Esophagus squamous epithelium (tissue), 5 donors: ENCODE measurements at places on chromosomes 2 and 18. TPM values are rescaled to one million over a fixed set of nuclear protein-coding genes. Genes with fewer than 3 reads are reported as not detected.

LYPD6B gene
- 6.6 TPM for total RNA-seq

DNA sequence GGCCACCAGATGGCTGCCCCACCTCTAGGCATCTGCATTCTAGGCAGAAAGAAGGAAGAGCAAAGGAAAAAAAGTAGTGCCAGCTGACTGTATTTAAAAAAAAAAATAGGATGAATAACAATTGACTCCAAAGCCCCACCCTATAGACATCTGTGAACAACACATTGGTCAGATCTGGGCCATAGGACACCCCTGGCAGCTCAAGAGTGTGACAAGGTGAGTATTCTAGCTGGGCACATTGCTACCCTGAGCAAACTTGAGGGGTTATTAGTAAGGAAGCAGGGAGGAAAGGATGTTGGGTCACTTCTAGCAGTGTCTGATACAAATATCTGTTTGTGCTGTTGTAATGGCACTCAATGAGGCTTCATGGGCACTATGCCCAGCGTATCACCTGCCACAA lies 58.6 kb upstream of the NPAS2 start:
- H3K36me3 ChIP-seq = no peaks in the 10 kb centered on the region
- peaks cover 10% of the 10 kb centered on the region for H3K4me1 ChIP-seq
- no peaks in the 10 kb centered on the region for H3K27me3 ChIP-seq
- H3K27ac ChIP-seq = no peak overlapping the region

CD207 gene
- 0.35 TPM for total RNA-seq

DNA sequence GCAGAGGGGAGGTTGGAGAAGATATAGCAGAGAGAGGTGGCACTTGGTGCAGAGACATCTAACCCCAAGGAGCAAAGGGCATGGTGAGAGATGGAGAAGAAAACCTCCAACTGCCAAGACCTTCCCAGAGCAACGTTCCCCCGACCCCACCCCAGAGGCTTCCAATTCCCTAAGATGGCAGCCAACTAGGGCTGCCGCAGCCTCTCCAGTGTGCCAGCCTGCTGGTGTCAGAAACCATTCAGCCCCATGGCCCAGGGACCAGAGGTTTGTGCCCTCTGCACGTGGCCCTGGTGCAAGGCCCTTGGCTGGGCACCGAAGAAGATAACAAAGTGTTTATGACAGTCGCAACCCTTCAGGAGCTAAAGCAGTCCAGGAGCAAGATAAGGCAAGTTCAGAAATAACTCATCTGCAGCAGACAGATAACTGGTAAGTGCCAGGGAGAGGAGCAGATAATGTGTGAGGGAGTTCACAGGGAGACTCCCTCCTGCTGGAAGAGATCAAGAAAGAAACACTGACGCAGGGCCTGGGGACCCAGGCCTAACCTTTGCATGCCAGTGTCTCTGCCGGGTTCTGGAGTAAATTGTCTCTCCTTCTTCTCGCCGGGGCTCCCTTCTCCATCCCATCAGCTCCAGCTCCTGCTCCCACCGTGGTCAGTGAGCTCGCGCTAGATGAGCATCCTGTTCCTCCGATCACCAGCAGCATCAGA lies 66.1 kb upstream of the ID2 start:
- H3K36me3 ChIP-seq = no peaks in the 10 kb centered on the region
- H3K4me3 ChIP-seq = no peak overlapping the region
- H3K27ac ChIP-seq = no peak overlapping the region
- no peak for DNase-seq
- no peaks in the 10 kb centered on the region for H3K27me3 ChIP-seq
- no peaks in the 10 kb centered on the region for H3K4me1 ChIP-seq

CKAP2L gene
- total RNA-seq = 8.0 TPM

DNA sequence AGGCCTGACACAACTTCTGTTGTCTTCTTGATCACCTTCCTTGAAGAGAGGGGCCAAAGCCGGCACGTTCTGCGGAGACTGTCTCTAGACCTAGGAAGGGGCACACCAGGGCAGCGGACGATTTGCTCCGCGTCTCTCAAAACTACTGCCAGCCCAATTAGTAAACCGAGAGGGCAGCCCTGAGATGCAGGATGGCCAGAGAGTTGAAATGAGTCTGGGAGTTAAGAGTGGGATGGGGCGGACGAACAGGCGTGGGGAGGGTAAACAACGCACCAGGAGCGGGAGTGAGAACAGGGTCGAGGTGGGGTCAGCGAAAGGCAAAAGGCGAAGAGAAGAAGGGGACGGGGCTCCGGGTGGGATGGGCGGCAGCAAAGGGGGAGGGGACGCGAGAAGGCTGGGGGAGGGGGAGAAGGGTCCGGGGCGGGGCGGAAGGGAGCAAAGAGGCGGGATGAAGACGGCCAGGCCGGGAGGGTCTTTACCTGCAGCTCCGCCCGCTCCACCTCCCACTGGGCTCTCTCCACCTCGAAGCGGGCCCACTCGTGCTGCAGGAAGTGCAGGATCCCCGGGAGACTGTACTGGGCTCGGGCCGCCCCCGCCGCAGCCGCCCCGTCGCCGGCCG lies 476 bp downstream of the STRN start:
- no peaks in the 10 kb centered on the region for H3K36me3 ChIP-seq
- H3K27me3 ChIP-seq = no peaks in the 10 kb centered on the region
- peak overlapping the region; percentile 95 for H3K27ac ChIP-seq
- DNase-seq = peak; percentile 14

GRCh38 chr2:24877646-24878045 lies 42.4 kb downstream of the ADCY3 start:
- DNase-seq = no peak
- H3K4me3 ChIP-seq = no peak overlapping the region
- peaks cover 19% of the 10 kb centered on the region for H3K4me1 ChIP-seq

REG1B gene
- total RNA-seq = not detected

TMEM247 gene
- total RNA-seq = not detected

DNA sequence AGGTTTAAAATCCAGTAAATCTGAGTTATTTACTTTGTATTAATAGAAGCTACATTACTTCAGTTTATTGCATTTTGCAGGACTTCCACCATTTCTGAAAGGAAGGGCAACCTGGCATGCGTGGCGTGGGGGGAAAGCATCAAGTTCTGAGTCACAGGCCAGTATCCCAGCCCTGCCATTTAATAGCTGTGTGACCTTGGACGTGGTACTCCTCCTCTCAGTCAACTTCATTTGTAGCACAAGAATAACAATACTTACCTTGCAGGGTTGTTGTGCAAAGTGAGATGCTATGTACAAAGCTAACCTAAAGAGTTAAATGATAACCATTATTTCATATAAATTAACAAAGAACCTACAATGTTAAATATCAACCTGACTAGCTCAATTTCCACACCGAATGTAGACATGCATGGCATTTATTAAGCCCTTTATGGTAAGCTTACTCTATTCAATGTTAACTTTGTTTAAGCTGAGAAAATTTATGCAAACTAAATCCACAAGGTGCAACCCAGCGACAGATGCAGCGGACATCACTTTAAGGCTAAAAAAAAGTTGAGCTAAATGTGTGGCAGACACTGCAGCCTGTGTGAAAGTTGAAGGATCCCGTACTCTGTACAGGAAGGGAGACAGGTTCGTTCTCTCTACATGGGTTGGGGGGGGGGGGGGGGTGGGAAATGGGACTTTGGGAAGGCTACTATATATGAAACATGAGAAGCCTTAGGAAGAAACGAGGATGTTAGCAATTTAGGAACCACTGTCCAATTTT lies 17.2 kb upstream of the STPG4 start:
- peaks cover 75% of the 10 kb centered on the region for H3K4me1 ChIP-seq
- DNase-seq = no peak
- H3K36me3 ChIP-seq = peaks cover 4% of the 10 kb centered on the region
- H3K27ac ChIP-seq = no peak overlapping the region
- peak overlapping the region; percentile 9 for H3K4me3 ChIP-seq

DNA sequence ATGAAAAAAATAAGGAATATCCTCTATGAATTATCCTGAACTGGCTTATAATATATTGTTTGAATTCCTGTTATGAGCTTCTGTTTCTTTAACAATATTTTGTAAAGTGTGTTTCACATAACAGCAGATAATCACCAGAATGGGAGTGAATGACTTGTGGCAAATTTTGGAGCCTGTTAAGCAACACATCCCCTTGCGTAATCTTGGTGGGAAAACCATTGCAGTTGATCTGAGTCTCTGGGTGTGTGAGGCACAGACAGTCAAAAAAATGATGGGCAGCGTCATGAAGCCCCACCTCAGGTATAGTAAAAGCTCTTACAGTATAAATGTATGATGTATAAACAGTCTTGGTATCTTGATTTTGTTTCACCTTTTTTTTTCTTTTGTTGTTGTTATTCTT lies 5.9 kb downstream of the GEN1 start:
- no peak overlapping the region for H3K4me3 ChIP-seq
- H3K27me3 ChIP-seq = no peaks in the 10 kb centered on the region
- peaks cover 38% of the 10 kb centered on the region for H3K4me1 ChIP-seq

DNA sequence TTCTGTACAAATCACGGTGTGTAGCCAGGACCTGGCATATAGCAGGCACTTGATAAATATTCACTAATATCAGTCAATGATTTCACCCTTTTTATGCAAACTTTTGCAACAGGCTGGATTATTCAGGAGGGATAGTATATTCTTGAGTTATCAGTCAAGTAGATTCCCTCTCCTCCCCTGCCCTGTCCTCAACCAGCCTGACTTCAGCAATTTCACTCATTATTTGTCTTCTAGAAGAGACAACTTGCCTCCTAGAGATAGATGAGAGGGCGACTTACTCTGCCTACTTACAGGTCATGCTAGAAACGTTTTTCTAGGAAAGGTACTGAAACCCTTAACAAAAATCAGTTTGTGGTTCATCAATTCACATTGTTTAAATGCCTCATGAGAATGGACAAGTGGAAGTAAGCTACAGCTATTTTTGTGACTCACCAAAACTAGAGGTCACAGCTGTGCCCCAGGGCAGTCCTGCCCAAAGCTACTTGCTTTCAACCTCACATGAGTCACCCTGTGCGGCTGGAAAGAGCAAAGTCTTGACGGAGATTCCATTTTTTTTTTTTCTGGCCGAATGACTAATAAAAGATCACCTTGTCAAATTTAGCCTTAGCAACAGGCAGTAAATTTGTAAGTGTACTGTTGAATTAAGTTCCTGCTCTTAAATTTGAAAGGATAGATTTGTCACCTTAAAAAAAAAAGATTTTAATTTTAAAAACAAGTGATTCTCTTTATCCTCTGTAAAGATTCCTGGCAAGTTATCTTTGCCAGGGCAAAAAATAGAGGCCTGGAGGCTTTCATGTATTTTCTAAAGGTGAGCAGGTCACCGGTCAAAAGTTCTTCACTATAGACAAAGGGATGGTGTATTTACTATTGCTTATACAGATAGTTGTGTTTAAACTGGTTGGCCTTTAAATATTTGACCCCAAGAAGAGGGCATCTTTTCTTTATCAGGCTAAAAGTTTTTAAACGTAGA lies 109.0 kb upstream of the SLC35G4 start:
- no peaks in the 10 kb centered on the region for H3K27me3 ChIP-seq
- DNase-seq = no peak
- H3K36me3 ChIP-seq = no peaks in the 10 kb centered on the region
- H3K4me3 ChIP-seq = no peak overlapping the region
- H3K4me1 ChIP-seq = peaks cover 7% of the 10 kb centered on the region

TNFRSF11A gene
- total RNA-seq = 3.7 TPM

DNA sequence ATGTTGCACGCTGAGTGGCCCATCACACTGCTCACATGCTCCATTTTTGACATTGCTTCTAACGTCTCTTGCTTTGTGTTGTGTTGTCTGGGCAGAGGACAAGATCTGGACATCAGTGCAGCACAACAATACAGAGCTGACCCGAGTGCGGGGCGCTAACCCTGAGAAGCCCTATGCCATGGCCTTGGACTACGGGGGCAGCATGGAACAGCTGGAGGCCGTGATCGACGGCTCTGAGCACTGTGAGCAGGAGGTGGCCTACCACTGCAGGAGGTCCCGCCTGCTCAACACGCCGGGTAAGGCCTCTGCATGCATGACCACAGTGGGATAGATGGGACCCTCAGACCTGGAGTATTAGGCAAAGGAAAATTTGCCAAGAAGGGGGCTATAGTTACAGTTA lies 622.6 kb downstream of the CNTNAP5 start:
- DNase-seq = no peak
- H3K27ac ChIP-seq = no peak overlapping the region
- no peaks in the 10 kb centered on the region for H3K4me1 ChIP-seq
- no peaks in the 10 kb centered on the region for H3K36me3 ChIP-seq
- no peak overlapping the region for H3K4me3 ChIP-seq
- H3K27me3 ChIP-seq = no peaks in the 10 kb centered on the region

GCA gene
- total RNA-seq = 19.3 TPM

- no peak for DNase-seq
- peaks cover 80% of the 10 kb centered on the region for H3K27me3 ChIP-seq
- no peak overlapping the region for H3K4me3 ChIP-seq
- no peaks in the 10 kb centered on the region for H3K36me3 ChIP-seq
- no peak overlapping the region for H3K27ac ChIP-seq
Observed at GRCh38 chr2:174338671-174339560, 4.2 kb downstream of the SP9 start.

GRCh38 chr2:173210270-173211196 lies 134.9 kb downstream of the MAP3K20 start:
- H3K27me3 ChIP-seq = no peaks in the 10 kb centered on the region
- no peak overlapping the region for H3K4me3 ChIP-seq
- no peaks in the 10 kb centered on the region for H3K36me3 ChIP-seq
- peak overlapping the region; percentile 22 for H3K27ac ChIP-seq
- DNase-seq = peak; percentile 8
- H3K4me1 ChIP-seq = peaks cover 19% of the 10 kb centered on the region

DNA sequence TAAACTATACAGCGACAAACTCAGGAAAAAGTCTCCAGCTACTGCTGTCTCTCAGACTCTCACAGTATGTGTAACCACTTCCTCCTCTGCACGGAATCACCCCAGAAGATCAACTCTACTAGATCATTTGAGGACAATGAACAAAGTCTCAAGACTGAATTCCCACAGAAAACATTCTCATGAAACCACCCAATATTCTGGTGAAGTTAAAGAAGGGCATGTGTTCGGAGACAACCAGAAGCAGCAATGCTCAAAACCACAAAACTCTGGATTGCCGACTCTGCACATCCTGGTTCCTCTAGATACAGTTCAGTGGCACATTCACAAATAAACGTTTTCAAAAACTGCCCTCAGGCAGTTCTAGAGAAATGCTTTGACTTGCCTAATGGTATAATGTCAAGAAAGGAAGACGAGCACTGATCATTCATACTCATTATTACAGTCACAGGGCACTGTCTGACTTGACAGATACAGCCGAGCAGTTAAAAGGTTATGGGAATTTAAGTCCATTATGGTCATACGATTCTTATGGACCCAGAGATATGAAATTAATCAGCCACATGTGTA lies 91.9 kb upstream of the STK17B start:
- H3K27ac ChIP-seq = peak overlapping the region; percentile 74
- H3K27me3 ChIP-seq = no peaks in the 10 kb centered on the region
- peak overlapping the region; percentile 6 for H3K4me3 ChIP-seq
- peaks cover 42% of the 10 kb centered on the region for H3K4me1 ChIP-seq
- H3K36me3 ChIP-seq = no peaks in the 10 kb centered on the region

- H3K4me3 ChIP-seq = no peak overlapping the region
- peaks cover 64% of the 10 kb centered on the region for H3K4me1 ChIP-seq
- H3K27ac ChIP-seq = peak overlapping the region; percentile 49
- no peak for DNase-seq
Observed at GRCh38 chr2:20635675-20636584, 15.0 kb downstream of the HS1BP3 start.
